ENCODE measurements at places on chromosomes 1 and 21. TPM values are rescaled to one million over a fixed set of nuclear protein-coding genes. Genes with fewer than 3 reads are reported as not detected.

RAB3B gene
- total RNA-seq = 23.6 TPM

GOLT1A gene
- total RNA-seq = 3.0 TPM

COL16A1 gene
- 45.3 TPM for total RNA-seq

ADAM30 gene
- 2.0 TPM for total RNA-seq

HAO2 gene
- not detected for total RNA-seq

RSPH1 gene
- total RNA-seq = 1.6 TPM

RHBDL2 gene
- 3.5 TPM for total RNA-seq

C21orf58 gene
- 4.0 TPM for total RNA-seq

ADGRB2 gene
- 3.0 TPM for total RNA-seq

SESN2 gene
- total RNA-seq = 11.2 TPM

ACBD6 gene
- 41.9 TPM for total RNA-seq

CSMD2 gene
- total RNA-seq = 5.5 TPM

TNFSF18 gene
- total RNA-seq = not detected

PRAMEF5 gene
- total RNA-seq = not detected

REN gene
- total RNA-seq = not detected

LYPLAL1 gene
- 29.3 TPM for total RNA-seq

OR10Z1 gene
- not detected for total RNA-seq

LGR6 gene
- 25.6 TPM for total RNA-seq

WDR64 gene
- 0.91 TPM for total RNA-seq

KIF21B gene
- total RNA-seq = 10.5 TPM

TCHH gene
- not detected for total RNA-seq

ZNF697 gene
- total RNA-seq = 17.4 TPM

CKS1B gene
- 33.5 TPM for total RNA-seq

TP53BP2 gene
- total RNA-seq = 103 TPM

FAM163A gene
- 1.1 TPM for total RNA-seq

KCNA3 gene
- total RNA-seq = 0.91 TPM

CLCA1 gene
- not detected for total RNA-seq

ST6GALNAC5 gene
- 4.8 TPM for total RNA-seq

TMEM63A gene
- 192 TPM for total RNA-seq

LRRC38 gene
- total RNA-seq = 0.14 TPM

DSTYK gene
- total RNA-seq = 16.9 TPM

ATAD3A gene
- 30.0 TPM for total RNA-seq

VWA5B1 gene
- total RNA-seq = 0.51 TPM

NR1I3 gene
- total RNA-seq = not detected

FOXO6 gene
- total RNA-seq = 3.3 TPM

SLC22A15 gene
- 2.0 TPM for total RNA-seq

ZBTB8B gene
- 0.45 TPM for total RNA-seq

VAV3 gene
- 14.5 TPM for total RNA-seq

LINGO4 gene
- total RNA-seq = 2.3 TPM

NCAM2 gene
- total RNA-seq = 21.9 TPM

RGS4 gene
- total RNA-seq = 3.0 TPM

PDZK1IP1 gene
- 36.1 TPM for total RNA-seq

NPR1 gene
- total RNA-seq = 6.0 TPM

ANKRD35 gene
- total RNA-seq = 7.5 TPM

Data from prostate gland (tissue), 2 donors.